ENCODE measurements at places on chromosomes 1 and 21.

- DNase-seq = no peak
Observed at GRCh38 chr1:175788586-175789252, 45.3 kb upstream of the TNR start.

- DNase-seq = no peak
Observed at GRCh38 chr1:17842686-17843085, 87.6 kb downstream of the ACTL8 start.

GRCh38 chr21:42878678-42878992 is 704 bp downstream of the WDR4 start:
- DNase-seq = no peak

DNA sequence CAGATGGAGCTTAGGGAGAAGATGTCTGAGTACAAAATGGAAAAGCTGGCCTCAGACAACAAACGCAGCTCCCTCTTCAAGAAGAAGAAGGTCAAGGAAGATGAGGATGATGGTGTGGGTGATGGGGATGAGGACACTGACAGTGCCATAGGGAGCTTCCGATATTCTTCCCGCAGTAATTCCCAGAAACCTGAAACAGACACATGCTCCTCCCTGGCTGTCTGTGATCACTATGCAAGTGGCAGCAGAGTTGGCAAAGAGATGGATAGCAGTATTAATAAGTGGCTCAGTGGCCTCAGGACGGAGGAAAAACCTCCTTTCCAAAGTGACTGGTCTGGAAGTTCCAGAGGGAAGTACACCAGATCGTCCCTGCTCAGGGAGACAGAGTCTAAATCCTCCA is 33.8 kb downstream of the STYXL2 start:
- no peak for DNase-seq

DNA sequence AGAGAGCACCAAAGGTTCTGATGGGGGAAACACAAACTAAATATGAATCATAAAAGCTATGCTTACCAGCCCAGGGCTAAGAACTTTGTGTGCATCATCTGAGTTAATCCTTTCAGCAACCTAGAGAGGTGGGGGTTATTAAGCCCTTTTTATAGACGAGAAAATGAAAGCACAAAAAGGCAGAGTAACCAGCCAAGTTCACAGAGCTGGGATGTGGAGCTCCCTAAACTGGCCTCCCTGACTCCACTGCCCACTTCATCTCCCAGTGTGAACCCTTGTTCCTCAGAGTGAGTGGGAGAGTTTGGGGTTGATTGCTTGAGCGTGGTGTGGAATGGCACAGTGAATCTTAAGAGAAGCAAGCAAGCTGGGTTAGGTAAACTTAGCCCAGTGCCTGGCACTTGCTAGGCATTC is 10.8 kb upstream of the BCAR3 start:
- peak; percentile 39 for DNase-seq

DNA sequence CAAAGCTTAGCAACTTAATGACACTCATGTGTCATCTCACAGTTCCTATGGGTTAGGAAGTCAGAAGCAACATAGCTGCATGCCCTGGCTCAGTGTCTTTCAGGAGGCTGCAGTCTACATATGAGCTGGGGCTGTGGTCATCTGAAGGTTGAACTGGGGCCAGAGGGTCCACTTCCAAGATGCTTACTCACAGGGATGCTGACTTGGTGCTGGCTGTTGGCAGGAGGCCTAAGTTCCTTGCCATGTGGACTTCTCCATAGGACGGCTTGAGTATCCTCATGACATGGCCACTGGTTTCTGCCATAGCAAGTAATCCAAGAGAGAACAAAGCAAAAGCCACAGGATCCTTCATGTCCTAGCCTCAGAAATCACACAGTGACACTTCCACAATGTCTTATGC is 12.1 kb upstream of the FAM43B start:
- peak; percentile 45 for DNase-seq

DNA sequence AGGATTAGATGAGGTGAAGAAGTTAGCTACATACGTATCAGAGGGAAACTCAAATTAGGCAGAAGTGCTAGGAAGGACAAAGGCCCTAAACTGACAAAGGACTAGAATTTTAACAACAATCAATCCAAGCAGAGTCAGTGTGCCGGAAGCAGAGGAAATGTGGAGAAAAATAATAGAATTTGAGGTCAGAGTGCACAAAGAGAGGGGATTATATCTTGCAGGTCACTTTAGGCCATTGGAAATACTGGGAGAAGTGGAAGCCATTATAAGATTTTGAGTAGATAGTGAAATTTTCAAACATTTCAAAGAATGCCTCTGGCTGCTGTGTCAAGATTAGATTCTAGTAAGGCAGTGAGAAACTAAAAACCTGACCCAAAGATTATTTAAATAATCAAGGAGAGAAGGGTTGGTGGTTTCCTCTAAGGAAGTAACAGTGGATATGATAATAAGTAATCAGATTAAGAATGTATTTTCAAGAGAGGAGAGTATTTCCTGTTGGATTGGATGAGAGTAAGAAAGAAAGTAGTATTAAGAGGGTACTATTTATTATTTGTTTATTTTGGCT is 889.2 kb upstream of the NCAM2 start:
- DNase-seq = no peak

- DNase-seq = peak; percentile 44
Observed at GRCh38 chr1:78743626-78744025, 94.0 kb downstream of the IFI44 start.

GRCh38 chr21:44955798-44956175 is 16.0 kb downstream of the SLX9 start:
- DNase-seq = no peak

DNA sequence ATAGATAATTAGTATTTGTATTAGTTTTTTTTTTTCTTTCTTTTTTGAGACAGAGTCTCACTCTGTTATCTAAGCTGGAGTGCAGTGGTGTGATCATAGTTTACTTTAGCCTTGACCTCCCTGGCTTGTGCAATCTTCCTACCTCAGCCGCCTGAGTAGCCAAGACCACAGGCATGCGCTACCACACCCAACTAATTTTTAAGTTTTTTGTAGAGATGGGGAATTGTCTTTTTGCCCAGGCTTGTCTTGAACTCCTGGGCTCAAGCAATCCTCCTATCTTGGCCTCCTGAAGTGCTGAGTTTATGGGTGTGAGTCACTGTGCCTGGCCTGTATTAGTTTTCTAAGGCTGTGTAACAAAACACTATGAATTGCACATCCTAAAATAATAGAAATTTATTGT is 58.3 kb downstream of the MSH4 start:
- peak; percentile 42 for DNase-seq

DNA sequence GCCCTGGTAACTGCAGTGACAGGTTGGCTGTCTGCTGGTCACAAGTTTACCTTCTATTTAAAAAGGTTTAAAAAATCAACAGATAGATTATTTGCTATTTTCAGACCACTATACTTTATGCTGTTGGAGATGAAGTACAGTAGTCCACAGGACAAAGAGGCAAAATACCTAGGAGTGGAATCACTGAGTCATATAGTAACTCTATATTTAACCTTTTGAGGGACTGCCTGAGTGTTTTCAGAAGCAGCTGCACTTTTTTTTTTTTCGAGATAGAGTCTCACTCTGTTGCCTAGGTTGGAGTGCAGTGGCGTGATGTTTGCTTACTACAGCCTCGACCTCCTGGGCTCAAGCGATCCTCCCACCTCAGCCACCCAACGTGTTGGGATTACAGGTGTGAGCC is 11.7 kb downstream of the CNIH4 start:
- DNase-seq = no peak

DNA sequence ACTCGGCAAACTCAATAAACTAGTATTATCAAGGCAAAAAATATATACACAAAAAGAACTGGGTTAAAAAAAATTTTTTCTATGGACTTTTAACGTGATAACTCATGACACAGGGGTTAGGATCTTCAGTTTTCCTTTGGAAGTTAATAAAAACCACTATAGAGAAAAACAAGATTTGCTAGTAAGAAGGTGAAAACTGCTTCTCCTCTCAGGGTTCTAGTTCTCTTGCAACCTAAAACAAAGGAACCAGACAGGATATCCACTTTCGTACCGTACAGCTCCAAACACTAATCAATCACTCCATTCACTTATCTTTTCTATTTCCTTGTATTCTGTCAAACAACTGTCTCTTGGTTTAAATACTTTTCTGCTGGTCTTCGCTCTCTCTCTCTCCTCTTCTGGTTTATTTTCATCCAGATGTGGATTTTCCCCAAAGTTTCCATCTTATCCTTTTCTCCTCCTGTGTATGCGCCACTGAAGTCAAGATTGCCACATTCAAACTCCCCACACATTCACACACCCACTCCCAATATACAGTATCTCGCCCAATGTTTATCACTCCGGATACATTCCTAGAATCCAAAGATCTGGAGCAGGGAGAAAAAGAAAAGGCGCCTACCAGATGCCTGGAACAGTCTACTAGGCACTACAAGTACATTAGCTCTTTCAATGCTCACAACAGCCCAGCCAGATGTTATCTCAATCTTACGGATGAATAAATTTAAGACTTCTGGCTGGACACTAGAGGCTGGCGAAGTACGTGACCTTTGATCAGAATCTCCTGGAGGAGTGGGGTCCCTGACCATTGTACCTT is 775 bp upstream of the PRPF38B start:
- peak; percentile 50 for DNase-seq

DNA sequence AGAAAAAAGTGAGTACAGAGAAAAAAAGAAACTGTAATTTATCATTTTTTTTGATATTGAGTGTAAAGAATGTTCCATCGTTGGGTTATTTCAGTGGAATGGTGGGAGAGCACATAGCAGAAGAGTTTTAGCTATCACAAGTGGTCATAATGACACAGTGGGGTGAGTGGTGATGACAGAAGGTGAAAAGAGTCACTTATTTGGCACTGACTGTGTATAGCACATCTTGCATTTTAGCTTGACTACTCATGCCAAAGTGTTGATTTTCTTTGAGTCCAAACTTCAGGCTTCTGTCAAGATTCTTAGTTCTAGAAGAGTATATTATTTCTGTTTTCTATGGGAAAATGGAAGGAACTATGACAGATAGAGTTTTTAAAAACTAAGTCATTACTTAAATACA is 261.2 kb downstream of the GRIK1 start:
- DNase-seq = no peak

DNA sequence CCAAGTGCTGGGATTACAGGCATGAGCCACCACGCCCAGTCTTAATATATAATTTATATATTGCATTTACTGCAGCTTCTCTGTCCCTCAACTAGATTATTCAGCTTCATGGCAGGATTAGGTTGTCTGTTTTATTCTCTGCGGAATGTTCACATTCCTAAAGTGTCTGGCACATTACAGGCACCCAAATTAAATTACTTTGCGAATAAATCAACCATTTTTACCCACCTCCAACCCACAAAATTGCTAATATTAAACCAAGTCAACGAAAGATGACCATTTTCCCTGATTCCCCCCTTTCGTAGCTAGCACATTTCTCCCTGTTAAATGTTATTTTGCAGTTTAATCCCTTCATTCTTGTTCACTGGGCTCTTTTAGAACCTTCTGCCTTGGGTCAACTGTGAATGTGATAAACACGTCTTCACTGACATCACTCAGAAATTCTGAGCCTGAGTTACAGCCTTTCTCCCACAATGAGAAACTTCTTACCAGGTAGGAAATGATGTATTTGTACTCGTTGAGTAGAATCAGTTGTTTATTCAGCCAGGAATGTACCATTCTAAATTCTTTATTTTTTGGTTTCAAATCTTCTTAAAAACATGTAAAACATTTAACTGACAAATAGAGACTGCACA is 35.9 kb downstream of the THAP3 start:
- no peak for DNase-seq

- DNase-seq = peak; percentile 100
Observed at GRCh38 chr1:9078015-9078751, 8.7 kb upstream of the SLC2A5 start.

GRCh38 chr1:66266756-66267155 is 267.2 kb upstream of the SGIP1 start:
- no peak for DNase-seq

GRCh38 chr1:58689167-58689566 is 10.7 kb downstream of the MYSM1 start:
- no peak for DNase-seq

- DNase-seq = no peak
Observed at GRCh38 chr1:78358165-78358564, 132.6 kb upstream of the PTGFR start.
